Stimulated activated CD4-positive, alpha-beta T cell treated with anti-CD3 and anti-CD28 coated beads, Interleukin-15, amount 100 ng/mL, for 1 hour (primary cell): ENCODE measurements at places on chromosomes 3 and 15.

- DNase-seq = no peak
Measured at GRCh38 chr3:16334909-16335308, 69.9 kb downstream of the OXNAD1 start.

DNA sequence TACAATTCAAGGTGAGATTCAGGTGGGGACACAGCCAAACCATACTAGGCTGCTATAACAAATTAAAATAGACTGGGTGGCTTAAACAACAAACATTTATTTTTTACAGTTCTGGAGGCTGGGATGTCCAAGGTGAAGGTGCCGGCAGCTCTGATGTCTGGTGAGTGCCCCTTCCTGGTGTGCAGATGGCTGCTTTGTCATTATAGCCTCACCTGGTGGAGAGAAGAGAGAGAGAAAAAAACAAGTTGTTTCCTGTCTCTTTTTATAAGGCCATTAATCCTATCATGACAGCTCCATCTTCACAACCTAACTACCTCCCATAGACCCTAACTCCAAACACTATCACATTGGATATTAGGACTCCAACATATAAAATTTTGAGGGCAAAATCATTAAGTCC, 279.7 kb downstream of the ZIC1 start:
- DNase-seq = no peak

DNA sequence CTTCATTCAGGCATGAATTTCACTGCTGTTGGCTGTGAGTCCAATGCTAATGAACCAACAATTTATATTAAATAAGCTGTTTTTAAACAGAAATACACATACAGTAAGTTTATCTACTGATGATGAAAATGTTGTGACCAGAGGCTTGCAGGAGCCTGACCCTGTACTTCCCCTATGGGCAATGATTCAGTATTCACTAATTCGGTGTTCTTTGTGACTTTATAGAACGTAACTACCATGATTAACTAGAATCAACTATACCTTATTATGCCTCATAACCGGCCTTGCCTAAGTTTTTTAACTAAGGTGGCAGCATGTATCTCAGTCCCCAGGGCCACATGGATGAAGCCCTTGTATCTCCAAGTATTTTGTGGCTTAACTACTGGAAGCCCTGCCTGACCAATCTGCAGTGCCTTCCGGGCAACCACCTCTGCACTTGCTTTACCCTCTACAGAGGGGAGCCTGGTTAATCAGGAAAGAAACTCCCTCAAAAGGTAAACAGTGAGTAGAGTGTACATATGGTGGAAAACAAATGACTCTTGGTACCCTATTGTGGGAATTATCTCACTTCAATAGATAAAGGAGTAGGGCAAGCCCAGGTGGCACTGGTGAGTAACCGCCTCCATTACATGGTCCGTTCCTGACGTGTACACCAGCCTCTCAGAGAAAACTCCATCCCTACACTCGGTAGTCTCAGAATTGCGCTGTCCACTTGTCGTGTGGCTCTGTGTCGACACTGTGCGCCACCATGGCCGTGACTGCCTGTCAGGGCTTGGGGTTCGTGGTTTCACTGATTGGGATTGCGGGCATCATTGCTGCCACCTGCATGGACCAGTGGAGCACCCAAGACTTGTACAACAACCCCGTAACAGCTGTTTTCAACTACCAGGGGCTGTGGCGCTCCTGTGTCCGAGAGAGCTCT, 11.6 kb upstream of the CLDN18 start:
- DNase-seq = no peak

GRCh38 chr3:108835101-108835500, 12.5 kb downstream of the TRAT1 start:
- DNase-seq = no peak

- no peak for DNase-seq
Measured at GRCh38 chr15:60212536-60212935, 185.2 kb downstream of the ANXA2 start.

DNA sequence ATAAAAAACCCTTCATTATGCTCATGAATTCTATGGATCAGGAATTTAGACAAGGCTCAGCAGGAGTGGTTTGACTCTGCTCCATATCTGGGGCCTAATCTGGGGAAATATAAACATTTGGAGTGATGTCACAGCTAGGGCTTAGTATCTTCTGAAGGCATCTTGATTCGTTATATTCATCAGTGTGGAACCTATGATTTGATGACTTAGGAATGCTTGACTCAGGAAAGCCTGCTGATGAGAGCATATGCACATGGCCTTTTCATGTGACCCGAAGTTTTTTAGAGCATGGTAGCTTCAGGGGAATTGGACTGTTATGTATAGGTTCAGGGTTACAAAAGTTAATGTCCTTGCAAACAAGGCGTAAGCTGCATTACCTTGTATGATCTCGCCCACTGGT, 184.9 kb upstream of the LRRC3B start:
- DNase-seq = no peak

- no peak for DNase-seq
Measured at GRCh38 chr3:169498336-169498735, 165.2 kb downstream of the MECOM start.

DNA sequence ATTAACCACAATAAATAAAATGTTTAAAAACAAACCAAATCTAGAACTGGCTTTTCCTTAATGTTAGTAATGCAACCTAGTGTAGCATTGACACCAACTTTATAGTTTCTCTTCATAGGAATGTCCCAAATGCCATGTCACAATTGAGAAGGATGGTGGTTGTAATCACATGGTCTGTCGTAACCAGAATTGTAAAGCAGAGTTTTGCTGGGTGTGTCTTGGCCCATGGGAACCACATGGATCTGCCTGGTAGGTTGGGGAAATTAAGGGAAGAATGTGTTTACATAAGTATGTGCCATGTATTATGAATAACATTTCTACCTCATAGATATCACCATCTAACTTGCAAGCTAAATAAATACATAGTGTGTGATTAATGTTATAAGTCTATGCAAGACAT, 84.4 kb upstream of the GOLGA6B start:
- DNase-seq = no peak

GRCh38 chr15:50057196-50057595, 61.8 kb downstream of the ATP8B4 start:
- no peak for DNase-seq

GRCh38 chr15:97692301-97693015, 268.0 kb upstream of the ARRDC4 start:
- no peak for DNase-seq

- DNase-seq = no peak
Measured at GRCh38 chr3:127816783-127817405, 5.4 kb downstream of the MGLL start.

GRCh38 chr3:149332771-149333170, 665 bp downstream of the TM4SF18 start:
- DNase-seq = no peak

DNA sequence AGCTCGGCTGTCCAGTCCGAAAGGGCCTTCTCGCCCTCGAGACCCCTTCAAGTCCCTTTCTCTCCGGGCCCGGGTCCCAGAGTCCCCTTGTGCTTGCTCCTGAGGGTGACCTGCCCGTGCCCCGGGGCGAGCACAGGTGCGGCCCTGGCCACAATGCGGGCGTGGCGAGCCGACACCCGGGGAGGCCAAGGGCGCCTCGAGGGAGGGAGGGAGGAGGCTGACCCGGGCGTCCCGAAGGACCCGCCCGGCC, 810 bp upstream of the MEF2A start:
- DNase-seq = no peak

DNA sequence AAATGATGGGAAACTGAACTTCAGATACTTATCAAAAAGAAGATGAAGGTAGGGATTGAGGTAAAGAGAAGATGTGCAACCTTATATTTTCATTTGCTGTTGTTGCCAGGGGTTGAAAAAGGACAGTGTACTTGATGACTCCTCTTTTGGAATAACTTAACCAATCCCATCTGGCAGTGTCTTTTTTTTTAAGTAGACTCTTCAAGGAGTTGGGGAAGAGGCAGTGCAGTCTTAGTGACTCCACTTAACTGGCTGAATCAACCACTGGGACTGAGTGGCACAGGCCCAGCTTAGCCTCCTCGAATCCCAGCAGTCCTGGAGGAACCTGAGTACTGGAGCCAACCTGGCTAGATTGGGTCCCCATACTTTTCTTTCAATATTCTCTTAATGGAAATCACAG, 27.3 kb upstream of the FILIP1L start:
- no peak for DNase-seq

DNA sequence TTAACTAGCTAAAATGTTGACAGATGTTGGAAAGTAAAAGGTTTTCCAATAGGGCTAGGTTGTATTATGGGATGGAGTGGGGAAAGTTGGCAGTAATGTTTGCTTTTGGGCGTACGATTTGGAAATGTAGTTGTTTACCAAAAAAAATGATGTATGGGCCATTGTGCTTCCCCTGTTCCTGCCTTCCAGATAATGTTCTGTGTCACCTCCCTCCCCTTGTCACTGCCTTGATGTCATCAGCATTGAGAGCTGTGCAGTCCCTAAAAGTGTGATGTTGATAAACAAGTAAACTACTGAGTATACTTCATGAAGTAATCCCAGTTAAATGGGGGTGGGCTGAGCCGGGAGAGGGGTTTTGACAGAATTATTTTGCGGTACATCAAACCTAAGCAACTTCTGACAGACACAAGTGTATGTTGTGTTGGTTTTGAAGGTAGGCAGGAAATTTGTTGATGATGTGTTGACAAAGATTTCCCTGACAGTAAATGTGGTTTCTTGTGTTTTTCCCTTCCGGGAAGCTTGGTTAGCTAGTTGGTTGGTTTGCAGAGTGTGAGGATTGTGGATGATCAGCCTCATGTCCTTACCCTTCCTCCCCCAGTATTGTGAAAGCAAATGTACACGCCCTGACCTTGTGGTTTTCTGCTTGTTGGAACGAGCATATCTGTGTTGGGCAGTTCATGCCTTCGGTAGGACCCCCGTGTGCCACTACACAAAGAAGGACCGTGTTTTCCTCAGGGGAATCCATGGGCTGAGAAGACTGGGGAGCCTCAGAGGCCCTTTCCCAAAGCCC, 87.3 kb downstream of the PGPEP1L start:
- DNase-seq = no peak

DNA sequence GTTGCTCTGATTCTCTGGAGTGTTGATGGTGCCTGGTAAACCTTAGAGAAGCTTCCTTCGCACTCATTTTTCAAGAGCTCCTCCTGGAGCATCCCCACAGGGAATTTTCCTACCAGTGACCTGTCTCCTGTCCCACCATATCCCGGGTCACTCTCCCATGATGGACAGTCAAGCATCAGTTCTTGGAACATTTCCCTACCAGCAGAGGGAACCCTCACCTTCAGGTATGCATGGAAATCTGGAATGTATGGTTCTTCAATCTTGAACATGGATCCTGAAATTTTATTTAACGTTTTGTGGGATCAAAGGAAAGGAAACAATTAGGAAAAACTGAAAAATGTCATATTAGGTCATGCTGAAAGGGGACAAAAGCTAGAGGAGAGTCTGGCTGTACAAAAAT, 153.8 kb downstream of the SPATA16 start:
- DNase-seq = no peak

- DNase-seq = no peak
Measured at GRCh38 chr15:42846647-42847046, 73.9 kb downstream of the TTBK2 start.

DNA sequence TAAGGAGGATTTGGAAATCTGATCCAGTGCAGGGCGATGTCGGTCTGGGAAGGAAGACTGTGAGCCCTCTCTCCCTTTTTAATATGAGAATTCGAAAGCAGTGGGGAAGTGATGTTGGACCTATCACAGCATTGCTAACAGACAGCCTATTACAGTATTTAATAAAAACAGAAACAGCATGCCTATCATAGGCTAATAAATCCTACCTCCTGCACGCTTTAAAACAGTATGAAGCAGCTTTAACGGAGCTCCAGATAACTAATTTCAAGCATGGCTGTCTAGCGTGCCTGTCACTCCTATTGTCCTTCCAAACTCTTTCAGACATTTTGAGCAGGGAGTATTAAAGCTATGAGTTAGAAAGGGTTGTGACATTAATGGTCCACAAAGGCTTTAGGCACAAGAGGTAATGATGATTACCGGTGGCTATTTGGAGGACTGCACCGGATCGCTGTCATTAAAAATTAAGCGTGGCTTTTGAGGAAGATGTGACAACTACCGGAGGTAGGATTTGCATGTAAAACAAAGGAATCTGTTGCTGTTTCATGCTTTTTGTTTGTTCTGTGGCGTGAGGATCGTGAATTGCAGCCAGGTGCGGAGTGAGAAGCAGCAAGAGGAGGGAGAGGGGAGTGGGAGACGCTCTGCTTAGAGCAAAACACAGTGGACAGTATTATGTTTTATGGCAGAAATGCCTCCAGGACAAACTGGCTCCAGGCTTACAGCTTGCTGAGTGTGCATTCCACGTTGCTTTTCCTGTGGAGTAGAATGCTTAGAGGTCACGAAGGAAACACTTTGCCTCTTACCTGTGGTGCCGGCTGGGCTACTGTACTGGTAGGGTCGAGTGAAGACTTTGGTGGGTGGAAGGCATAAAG, at the start of gene KCNMB2:
TSS of gene KCNMB2 (plus strand) at position 226 of the 869 bp plus-strand sequence.
- DNase-seq = no peak

DNA sequence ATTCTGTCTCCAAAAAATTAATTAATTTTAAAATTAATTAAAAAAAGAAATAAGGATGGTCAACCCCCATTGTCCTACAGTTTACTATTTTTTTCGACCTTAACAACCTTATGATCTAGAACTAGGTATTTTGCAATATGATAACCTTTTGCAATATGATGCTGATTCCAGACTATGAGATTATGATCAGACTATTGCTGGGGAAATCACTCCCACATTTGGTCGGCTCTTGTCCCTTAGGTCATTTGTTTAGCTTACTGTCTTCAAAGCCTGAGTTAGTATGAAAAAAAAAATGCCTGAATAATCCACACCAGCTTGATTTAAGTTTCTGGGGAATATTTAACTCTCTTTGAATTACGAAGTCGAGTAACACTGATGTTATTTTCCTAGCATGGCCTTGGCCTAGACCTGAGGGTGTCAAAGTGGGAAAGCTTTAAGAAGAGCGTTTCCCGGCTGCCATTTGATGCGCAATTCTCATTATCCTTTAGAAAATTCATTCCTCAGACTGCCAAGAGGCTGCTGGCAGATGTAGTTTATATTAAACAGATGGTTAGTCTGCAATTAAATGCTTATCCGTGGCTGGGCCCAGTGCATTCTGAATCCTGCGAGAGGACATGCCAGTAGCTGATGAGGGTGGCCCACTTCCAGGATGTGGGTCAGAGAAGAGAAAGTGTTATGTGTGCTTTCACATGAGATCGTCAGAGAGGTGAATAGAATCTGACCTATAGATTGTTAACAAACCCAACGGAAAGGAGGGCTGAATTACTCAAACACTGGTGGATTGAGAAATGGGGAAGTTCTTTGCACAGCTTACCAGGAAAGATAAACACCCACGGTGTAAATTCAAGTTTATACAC, 496.0 kb upstream of the THBS1 start:
- no peak for DNase-seq

- DNase-seq = no peak
Measured at GRCh38 chr15:75032395-75032794, 9.0 kb downstream of the PPCDC start.
